ENCODE measurements at places on chromosomes 5 and 9.

GRCh38 chr5:167050568-167051401, 1240.7 kb upstream of the WWC1 start:
- DNase-seq, result no peak

DNA sequence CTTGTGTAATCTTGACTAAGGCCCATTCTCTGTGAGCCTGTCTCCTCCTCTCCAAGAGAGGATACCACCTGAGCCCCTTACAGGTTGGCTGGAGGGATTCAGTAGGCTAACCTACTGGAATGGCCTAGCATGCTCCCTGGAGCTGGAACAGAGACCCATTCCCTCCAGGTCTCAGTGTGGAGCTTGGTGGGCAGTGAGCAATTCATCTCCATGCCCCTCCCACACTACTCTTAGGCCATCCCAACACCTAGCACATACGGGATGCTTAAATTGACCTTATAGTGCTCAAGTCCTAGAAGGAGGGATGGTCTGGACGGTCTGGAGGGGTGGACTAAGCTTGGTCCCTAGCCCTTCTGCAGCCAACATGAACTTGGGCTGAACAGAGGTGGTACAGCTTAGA, 75.6 kb downstream of the CRB2 start:
- no peak for DNase-seq

DNA sequence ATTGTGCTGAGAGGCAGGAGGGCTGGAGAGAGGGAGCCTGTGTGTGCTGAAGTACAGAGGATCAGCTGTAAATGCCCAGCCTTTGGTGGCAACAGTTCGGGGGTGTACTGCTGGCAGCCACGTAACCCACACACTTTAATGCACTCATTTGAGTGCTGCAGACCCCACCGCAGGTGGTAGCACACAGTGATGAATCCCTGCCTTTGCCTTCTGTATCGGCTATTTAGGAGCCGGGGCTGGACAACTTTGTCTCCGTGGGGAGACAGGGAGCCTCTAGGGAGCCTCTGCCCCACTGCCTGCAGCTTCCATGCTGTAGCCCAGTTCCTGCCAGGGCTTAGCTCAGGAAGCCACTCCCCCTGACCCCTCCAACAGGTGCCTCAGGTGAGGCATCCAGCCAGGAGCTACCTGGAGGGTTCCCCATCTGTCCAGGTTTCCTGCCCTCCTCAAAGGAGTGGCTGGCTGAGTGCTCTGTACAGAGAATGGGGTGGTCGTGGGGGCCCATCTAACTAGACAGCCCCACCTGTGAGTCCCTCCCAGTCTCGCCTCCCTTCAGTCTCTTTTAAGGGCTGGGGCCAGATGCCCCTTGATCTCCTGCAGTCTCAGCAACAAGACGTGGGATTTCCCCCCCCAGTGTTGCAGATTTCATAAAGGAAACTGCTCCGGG, 44.5 kb downstream of the SECISBP2 start:
- DNase-seq, result no peak

DNA sequence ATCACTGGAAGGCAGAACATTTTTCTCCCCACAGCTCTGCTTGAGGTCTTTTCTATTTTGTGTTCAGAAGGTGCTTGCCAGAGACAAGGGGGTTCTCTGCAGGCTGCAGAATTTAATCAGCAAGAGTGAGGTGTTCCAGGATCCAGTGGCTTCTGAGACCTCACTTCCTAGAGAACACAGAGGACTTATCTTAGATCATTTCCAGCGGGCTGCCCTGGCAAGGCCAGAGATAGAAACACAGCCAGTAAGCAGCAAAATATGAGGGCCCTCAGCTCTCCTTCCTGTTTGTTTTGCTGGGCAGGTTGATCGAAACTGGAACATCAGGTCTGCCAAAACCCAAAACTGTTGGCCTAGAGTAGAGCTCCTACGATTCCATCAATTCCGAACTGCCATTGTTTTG, 187.3 kb downstream of the DIRAS2 start:
- DNase-seq, result no peak

- DNase-seq, result no peak
Observed at GRCh38 chr9:17476401-17476800, 102.5 kb upstream of the SH3GL2 start.

GRCh38 chr9:109894921-109895758, 115.1 kb downstream of the PALM2AKAP2 start:
- no peak for DNase-seq

GRCh38 chr9:130906735-130907416, 10.3 kb upstream of the QRFP start:
- DNase-seq, result no peak

GRCh38 chr5:122008061-122008460, 46.3 kb downstream of the SRFBP1 start:
- DNase-seq, result no peak

DNA sequence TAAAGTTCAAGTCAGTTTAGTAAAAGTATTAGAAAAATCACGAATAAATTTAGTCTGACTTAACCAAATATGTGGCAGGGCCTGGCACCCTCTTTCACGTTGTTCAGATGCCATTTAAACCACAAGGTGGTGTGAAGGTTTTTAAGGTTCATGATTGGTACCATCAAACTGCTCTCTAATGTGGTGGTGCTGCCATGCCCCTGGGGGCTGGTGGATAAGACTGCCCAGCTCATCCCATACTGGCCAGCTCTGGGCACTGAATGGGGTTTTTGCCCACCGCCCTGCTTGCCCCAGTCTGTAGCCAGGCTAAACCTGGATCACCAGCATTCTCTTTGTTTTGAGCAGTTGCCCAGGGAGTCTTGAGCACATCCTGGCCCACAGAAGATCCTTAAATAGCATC, 159.3 kb downstream of the GABBR2 start:
- no peak for DNase-seq

- DNase-seq, result no peak
Observed at GRCh38 chr5:58018016-58018415, 441.9 kb downstream of the PLK2 start.

DNA sequence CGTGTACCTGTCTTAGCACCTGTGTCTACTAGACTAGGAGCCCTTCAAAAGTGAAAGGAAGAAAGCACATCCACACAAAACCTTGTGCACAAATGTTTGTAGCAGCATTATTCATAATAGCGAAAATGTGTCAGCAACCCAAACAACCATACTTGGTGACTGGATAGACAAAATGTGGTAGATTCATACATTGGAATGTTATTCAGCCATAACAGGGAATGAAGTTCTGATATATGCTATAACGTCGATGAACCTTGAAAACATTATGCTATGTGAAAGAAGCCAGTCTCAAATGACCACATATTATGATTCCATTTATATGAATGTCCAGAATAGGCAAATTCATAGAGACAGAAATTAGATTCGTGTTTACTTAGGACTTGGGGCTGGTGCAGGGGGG, 57.8 kb upstream of the LARP1 start:
- DNase-seq, result no peak
